ENCODE measurements at places on chromosomes 2 and 18.

DNA sequence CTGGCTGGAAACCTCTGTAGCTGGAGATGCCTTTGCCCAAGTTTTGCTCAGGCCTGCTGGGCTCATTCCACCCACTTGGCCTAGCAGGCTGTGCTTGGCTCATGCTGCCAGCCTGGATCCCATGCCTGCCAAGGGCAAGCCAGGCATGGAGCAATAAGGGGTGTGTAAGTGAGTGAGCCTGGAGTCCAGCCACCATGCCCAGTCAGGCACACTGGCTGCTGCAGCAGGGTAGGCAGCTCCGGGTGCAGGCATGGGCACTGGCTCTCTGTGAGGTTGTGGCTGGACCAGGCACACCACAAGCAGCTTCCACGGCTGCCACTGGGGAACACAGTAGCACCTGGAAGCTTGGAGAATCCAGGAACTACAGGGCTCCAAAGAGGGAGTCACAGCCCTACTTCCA, 147.7 kb upstream of the HS6ST1 start:
- no peak for DNase-seq

GRCh38 chr2:11473659-11474433, 7.9 kb upstream of the E2F6 start:
- DNase-seq = no peak

- no peak for DNase-seq
These were observed 45.5 kb downstream of the RNF152 start for GRCh38 chr18:61847164-61847791.

- DNase-seq = no peak
These were observed 383.9 kb upstream of the HS6ST1 start for GRCh38 chr2:128702616-128703015.

GRCh38 chr2:65626831-65627230, 194.4 kb upstream of the SPRED2 start:
- DNase-seq = no peak

DNA sequence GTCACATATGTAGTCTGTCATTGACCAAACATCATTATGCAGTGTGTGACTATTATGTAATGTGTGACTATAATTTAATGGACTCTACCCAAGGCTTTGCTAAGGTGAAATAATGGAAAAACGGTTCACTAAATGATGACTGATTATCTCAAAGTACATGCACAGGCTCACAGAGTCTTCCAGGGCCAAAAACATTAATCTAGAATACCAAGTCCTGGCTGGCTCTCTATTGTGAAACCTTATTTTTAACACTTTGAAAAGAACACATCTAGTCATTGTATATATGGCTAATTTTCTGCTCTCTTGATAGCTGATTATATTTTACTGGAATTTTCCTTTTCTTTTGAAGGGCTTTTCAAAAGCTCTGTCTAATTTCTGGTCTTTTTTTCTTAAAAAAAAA, 102.9 kb upstream of the THUMPD2 start:
- DNase-seq = no peak

DNA sequence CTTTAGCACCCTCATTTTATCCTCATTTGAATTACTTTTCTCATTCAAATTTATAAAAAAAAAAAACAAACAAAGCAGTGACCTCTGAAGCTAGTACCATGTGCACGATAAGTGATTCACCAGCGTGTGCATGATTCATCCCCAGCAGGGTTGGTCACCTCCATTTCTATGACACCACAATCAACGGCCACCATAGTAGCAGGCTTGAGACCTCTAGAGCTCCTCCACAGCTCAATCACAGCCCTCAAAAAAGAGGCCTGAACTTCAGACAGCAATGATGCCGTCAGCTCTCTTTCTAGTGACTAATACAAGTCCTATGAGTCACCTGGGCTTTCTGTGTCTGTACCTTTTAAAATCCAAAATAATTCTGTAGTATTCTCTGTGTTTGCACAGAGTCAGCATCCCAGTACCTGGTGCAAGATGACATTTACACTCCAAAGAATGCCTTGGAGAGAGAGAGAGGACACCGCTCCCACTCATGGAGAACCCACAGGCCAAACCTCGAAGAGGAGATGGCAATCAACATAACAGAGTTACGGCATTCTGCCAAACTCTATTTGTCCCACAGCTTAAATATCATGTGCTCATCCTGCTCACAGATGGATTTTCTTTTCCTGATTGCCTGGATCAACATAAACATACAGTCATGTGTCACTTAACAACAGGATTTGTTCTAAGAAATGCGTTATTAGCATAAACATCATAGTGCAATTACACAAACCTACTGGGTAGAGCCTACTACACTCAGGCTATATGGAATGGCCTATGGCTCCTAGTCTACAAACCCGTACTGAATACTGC, 58.7 kb downstream of the L3MBTL4 start:
- no peak for DNase-seq

- DNase-seq = no peak
These were observed 98.0 kb downstream of the ADCYAP1 start for GRCh38 chr18:1002653-1003178.

GRCh38 chr2:159562248-159562647, 54.1 kb downstream of the BAZ2B start:
- DNase-seq = no peak

GRCh38 chr2:9699139-9700108, 68.6 kb upstream of the YWHAQ start:
- no peak for DNase-seq

GRCh38 chr2:45984366-45984765, 312.8 kb upstream of the EPAS1 start:
- DNase-seq = no peak

DNA sequence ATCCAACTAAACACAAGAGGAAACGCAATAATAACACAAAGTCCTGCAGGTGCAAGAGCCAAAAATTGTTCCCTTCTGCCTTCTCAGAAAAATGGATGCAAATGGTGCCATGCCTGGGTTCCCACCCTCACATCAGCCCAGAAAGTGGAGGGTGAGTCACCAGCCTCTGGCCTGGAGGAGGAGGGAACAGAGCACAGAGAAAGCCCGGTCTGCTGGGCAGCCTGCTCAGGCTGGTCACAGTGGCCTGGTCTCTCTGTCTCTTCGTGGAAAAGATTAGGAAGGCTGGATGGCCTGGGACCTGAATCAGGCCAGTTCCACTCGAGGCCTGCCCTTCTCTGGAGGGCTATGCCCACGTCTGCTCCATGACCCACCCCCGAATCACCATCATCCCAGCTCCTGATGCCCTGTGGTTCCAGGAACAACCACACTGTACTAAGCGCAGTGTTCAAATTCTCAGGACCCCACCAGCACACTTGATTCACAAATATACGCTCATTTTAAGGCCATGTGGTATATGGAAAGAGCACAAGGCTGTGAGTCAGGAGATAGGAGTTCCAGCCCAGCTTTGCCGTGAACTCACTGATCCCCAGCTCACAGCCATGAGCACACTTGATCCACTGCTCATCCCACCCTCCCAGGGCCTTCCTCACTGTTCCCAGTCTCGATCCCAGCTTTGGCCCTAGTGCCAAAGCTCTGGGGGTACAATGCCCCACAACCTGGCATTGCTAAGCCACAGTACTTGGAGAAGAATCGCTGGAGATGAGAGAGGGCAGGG, 82.1 kb downstream of the ZBTB7C start:
- no peak for DNase-seq
